Activated CD8-positive, alpha-beta memory T cell treated with anti-CD3 and anti-CD28 coated beads for 4 hours (primary cell): ENCODE measurements at places on chromosomes 5 and 9.

DNA sequence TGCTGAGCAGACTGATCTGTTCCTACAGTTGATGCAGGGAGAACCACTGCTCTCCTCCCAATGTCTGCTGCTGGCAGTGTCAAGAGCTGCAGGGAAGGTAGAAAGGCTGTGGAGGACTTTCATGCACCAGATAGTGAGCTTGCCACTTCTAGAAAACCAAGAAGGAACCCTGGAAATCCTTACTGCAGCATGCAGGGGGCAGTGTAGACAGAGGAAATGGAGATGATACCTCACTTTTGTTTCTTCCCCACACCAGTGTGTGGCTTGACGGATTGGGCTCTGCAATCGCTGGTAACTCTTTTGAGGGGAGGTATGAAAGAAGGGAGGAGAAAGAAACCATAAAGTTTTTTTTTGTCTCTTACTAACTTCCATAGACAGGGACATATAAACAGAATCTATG, 480.7 kb downstream of the DMAC1 start:
- no peak for DNase-seq

- no peak for DNase-seq
These were observed 3.0 kb downstream of the MVB12B start for GRCh38 chr9:126329476-126330275.

GRCh38 chr9:116736399-116737151, 49.5 kb downstream of the TRIM32 start:
- no peak for DNase-seq

GRCh38 chr5:136424835-136425584, 59.7 kb upstream of the TRPC7 start:
- no peak for DNase-seq

DNA sequence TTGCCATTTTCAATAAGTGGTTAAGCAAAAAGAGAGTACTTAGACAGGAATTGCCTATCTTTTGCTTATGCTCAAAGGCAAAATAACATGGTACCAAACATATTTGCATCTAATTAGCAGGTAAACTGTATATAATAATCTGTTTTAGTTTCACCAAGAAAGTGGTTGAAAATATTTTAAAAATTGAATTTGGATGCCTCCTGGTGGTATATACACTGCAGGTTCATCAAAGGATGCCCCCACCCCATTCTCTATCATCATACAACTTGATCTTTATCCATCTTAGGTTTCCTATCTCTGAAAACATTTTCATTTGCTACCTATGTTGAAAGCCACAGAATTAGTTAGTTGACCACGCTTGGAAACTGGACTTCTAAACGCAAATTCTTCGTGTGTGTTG, 47.0 kb upstream of the MROH2B start:
- DNase-seq = no peak

GRCh38 chr5:159241946-159242552, 21.0 kb upstream of the UBLCP1 start:
- no peak for DNase-seq

GRCh38 chr9:106092083-106092482, 397.7 kb downstream of the TMEM38B start:
- no peak for DNase-seq
